ENCODE measurements at places on chromosomes 13 and 19.

GRCh38 chr13:80400164-80400864, 59.4 kb upstream of the SPRY2 start:
- DNase-seq, result peak; percentile 8

DNA sequence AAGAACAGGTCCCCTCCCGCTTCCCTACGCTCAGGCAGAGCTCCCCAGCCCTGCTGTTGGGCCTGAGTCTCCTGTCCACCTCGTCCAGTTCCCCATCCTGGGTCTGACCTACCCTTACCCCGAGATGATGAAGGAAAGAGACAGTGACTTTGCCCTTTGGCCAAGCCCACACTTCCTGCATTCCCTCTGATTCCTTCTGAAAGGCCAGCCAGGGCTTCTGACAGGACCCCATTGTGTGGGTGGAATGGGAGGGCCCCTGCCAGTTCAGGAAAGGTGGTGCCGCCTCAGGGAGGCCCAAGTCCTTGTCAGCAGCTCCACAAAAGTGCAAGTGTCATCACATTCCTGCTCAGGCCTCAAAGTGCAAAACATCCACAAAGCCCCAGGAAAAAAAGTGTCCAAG, 177.8 kb downstream of the PAN3 start:
- DNase-seq, result no peak

DNA sequence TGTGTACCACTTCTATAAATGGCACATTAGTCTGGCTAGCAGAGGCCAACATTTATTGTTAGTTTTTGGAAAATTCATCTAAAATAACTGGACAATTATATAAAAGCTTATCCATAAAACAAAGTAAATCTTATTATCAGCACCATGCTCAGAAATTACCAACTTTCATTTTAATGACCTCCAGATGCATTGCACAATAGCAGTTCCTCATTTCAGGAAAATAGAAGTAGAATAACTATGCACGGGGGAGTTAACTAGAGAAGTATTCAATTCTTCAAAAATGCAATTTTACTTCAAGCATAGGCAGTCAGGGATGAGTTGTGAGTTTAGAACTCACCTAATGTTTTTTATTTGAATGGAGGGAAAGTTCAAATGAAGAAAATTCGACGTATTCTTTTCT, 1023.5 kb downstream of the PCDH17 start:
- DNase-seq, result no peak

DNA sequence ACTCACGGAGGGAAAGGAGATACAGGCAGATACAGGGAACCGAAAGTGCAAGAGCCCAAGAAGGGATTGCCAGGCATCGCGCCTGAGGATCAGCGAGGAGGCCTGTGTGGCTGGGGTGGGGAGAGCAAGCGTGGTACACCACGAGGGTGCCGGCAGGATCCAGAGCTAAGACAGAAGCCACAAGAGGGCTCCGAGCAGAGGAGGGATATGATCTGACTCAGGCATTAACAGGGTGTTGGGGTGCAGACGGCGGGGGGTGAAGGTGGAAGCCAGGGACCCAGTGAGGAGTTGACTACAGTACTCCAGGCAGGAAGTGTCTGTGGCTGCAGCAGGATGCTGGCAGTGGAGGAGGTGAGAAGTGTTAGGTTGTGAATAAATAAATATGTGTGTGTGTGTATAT, 5.4 kb upstream of the PPP1R37 start:
- no peak for DNase-seq

- no peak for DNase-seq
Measured at GRCh38 chr19:29875931-29876330, 64.1 kb downstream of the CCNE1 start.

DNA sequence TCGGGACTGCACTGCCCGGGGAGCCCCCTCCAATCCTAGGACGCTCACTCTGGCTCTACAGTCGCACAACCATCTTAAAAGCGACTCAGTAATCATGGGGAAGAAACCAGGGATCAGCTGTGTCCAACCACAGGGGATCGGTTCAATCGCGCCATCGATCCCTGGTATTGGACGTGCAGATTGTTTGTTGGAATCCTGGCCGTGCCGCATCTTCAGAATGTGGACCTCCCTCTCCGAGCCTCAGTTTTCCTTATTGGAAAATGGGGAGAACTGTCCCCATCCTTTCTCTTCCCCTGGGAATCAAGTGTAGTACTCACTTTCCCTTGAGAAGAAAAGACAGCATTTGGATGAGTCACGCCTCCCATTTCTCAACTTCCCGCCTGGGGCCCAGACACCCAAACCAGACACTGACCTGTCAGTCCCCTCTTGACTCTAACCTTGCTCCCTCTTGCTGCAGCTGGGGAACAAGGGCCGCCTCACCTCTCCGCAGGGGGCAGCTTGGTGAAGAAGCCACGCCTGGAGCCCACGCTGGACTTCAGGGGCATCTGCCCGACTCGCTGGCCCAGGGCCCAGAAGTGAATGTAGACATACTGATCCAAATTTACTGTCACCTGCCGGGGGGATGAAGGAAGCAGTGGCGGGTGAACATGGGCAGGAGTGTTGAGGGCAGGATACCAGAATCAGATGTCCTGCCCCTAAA, 17.6 kb downstream of the EMP3 start:
- DNase-seq, result no peak

DNA sequence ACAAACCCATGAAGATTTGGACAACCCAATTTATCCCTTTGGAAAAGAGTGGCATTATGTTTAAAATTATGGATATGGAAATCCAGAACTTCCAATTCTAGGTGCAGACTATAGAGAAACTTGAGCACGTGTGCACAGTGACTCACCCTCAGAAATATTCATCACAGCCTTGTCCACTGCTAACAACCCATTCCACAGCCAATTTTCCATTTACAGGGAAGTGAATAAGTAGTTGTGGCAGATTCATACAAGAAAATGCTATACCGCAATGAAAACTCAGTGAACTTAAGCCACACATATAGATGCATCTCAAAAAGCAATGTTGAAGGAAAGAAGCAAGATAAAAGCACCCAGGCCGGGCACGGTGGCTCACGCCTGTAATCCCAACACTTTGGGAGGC, 133.3 kb downstream of the USP12 start:
- DNase-seq, result no peak

- DNase-seq, result no peak
Measured at GRCh38 chr13:95858286-95859075, 181.5 kb downstream of the DNAJC3 start.

GRCh38 chr19:48866692-48867091, 1.7 kb downstream of the PLEKHA4 start:
- DNase-seq, result no peak

GRCh38 chr13:40622761-40623160, 43.7 kb downstream of the FOXO1 start:
- DNase-seq, result no peak

DNA sequence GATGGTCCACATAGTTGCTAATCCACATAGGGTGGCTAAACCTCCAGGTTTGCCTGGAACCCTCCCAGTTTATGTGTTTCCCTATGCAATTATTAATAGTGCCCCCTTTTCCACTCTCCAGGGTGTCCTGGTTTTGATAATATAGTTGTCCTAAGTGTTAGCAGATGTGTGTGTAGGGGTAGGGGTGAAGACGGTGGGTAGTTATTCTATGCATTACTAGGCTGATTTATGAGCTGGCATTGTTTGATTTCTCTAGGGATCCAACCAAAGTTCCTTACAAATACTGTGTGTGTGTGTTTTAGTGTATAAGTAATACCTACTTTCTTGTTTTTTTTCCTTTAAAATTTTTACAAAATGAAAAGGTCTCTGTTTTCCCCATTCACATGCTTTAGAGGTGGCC, 21.1 kb downstream of the GTF2F2 start:
- no peak for DNase-seq

DNA sequence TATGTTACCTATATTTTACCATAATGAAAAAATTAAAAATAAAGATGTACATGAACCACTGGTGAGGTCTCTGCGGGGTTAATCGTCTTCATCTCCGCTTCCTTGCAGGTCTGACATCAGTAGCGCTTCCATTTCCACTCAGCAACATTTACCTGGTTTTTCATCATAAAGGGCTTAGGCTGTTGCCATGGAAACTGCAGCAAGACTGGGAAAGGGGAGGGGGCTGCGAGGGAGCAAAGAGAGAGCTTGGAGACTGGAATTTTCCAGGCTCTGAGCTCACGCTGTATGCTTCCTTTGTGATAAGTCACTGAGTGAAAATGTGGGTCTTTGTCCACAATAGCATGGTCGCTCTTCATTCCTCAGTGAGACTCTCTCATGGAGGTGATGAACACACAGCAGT, 136.6 kb upstream of the USP29 start:
- no peak for DNase-seq

DNA sequence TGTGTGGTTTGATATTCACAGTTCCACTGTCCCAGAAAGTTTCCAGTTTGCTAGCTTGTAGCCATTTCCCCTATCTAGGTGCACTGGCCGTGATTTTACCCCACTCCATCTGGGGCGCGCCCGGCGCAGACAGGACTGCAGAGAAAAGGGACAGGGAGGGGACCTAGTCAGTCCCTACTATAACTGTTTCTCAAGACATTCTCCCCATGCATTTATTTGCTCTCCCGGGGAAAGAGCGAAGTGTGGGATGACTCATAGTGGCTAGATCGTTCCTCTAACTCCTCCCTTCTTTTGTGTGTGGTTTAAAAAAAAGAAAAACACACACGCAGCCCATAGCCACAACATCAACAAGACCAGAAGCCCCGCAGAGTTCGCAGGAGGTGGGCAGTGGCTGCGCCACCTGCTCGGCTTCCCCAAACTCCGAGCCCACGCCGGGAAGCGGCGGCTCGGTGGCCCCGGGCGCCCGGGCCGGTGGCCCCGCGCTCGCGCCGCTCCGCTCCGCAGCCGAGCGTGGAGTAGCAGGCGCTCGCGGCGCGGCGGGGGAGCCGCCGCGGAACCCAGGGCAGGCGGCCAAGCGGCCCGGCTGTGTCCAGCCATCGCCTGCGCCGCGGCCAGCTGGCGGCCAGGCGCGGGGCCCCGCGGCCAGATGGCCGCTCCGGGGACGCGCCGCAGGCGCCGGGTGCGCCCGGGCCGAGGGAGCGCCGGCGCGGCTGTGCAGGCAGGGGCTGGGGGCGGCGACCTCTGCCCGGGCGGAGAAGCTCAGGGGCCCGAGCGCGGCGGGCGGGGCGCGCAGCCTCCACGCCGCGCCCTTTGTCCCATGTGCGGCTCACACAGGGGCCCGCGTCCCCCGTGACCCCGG, 653 bp downstream of the TMTC4 start:
- no peak for DNase-seq

DNA sequence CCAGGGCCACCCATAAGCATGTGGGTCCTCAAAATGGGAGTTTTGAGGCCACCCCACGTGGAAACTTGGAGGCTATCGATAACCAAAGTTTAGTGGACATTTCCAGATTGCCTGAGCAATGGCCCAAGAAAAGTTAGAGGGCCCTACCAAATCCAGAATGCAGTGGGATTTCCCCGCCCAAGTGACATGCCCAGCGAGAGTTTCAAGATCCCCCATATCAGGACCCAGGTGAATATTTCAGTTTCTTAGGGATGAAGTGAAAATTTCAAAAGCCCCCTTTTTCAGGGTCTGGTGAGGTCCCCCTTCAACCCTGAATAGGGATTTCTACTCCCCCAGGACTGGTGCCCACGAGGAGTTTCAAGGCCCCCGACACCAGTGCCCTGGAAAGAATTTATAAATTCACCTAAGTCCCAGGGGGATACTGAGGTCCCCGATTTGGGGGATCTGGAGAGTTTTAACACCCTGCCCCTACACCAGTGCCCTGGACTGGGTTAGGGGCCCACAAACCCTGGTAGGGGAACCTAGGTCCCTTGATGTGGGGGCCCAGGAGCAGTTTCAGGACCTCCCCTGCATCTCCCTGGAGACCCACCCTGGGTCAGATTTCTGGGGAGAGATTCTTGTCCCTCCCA, 695 bp downstream of the BST2 start:
- DNase-seq, result no peak
